ENCODE measurements at places on chromosomes 12 and 14.

DNA sequence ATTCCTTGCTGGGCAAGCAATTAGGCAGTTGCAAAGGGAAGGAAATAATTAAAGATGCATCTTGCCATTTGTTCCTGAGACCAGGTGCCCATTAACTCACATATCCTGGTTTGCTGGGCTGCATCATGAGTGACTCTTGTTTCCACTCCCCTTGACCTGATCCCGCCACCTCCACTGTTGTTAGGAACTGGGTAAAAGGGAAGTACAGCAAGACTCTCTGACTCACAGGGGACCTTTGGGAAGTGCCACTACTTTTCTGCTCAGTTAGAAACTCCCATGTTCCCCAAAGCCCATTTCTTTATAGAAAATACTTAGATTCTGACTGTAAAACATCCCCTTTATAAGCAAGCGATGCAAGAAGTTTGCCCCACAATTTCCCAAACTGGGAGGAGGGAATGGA, 186.0 kb upstream of the BCL2L14 start:
- no peak for DNase-seq

DNA sequence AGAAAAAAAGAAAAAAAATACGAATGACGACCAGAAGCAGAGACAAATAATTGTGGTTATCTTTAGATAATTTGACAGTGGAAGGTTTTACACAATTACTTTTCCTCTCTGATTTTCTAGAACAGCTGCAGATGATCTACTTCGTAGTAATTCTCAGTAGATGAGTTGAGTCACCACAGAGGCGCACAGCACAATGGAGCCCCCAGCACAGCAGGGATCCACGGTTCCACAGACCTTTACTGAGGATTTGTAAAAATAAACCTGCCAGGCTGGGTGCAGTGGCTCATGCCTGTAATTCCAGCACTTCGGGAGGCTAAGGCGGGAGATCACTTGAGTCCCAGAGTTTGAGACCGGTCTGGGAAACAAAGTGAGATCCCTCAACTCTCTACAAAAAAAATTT, 29.3 kb downstream of the AMN start:
- DNase-seq = no peak

DNA sequence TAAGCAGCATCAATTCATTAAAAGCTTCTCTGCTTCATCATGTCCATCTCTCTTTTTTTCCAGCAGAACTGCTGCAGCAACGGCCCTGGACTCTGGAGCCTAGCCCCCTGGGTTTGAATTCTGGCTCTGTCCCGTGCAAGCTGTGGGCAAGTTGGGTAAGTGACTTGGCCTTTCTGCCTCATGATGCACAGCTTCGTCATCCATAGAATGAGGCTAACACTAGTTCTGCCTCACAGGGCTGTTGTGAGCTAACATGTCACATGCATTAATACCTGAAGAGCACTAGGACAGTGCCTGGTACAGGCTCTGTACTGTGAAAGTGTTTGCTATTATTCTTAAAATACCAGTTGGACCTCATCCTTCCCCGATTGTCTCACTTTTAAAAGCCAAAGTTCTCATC, 4.2 kb downstream of the KRT82 start:
- DNase-seq = no peak

GRCh38 chr12:32273063-32273522, 126.3 kb upstream of the FGD4 start:
- DNase-seq = no peak

DNA sequence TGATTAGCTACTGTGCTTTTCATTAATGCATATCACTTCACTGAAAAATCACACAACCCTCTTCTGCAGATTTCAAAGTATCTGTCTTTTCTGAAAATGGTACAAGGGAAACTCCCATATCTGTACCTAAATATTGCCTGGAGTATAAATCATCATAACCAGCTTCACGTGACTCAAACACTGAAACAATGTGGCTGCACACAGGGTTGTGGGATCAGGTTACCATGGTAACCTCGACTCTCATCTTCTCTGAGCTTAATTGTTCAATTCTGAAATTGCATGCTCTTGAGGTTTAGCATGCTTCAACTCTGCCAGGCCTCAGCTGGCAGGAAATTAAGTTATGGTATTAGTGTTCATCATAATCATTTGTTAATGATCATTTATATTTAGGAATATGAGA, 77.5 kb upstream of the CPSF6 start:
- DNase-seq = peak; percentile 38

GRCh38 chr12:20628226-20628787, 66.8 kb upstream of the SLCO1C1 start:
- no peak for DNase-seq

DNA sequence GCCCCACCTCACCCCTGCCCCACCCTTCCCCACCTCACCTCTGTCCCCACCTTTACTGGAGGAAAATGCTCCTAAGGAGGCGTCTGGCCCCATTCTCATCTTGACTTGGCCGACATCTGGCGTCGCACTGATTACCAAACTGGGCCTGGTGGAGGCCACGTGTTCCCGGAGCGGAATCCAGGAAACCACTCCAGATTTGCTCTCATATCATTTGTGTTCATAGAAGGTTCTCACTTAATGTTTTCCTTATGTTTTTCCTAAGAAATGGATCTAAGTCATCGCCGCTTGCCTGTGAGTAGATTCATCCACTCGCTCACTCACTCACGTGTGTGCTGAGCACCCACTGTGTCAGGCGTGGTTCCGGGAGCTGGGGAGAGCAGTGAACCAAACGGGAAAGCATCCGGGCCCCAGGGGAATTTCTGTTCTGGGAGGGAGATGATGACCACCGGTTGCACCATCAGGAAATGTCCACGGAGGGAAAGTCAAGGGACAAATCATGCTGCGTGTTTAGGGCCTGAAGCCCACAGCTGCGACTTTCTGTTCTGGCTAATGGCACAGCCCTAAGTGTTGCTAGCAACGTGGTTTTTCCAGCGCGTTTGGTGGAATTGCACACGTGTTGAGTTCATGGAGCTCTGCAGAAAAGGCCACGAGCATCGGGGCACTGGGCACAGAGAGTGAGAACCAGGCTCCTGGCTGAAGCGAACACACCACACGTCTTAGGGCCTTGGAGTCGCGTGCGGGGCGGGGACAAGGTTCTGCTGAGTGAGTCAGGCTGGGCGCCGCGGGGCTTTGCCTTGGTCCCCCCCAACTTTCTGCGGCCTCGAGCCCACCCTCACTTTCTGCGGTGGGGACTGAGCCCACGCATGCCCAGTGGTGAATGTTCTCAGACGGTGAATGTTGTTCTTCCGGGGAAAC, 57.7 kb downstream of the ADGRD1 start:
- DNase-seq = no peak

- DNase-seq = no peak
Measured at GRCh38 chr12:110282956-110283817, 2.1 kb downstream of the ATP2A2 start.

GRCh38 chr14:66974397-66975025, 214.7 kb upstream of the GARIN2 start:
- no peak for DNase-seq

DNA sequence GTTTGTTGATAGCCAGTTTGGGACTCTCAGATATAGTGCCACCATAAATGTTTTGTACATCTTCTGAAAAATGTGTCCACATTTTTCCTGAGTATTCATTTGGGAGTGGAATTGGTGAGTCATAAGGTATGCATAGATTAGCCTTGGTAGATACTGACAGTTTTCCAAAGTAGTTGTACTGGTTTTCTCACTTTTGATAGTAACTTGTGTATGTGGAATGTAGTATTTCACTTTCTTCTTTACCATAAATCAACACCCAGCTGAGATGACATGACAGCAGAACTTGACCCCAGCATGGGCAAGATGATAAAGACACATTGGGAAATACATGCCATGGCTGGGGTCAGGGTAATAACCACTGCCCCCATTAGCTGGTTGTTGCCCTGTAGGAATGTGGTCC, 5.4 kb downstream of the FBXW8 start:
- DNase-seq = no peak

DNA sequence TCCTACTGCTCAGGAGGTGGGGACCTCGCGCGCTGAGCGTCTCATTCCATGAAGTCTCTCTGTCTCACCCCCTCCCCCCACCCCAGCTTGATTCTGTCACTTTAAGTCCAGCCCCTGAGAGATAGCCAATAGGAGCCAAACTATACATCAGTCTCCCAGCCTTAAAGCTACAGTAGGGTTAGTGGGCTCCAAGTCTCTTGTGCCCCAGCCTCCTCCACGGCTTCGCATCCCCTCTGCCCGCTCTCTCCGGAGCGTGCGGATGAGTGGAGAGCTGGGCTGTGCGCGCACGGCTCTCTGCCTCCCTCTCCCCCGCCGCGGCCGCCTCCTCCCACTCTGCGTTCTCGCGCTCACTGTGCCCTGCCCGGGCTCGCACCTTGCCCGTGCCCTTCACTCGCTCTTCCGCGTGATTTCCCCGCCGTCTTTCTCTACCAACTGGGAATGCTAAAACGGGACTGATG, at the start of gene ESRRB:
Gene ESRRB (plus strand): TSS at position 191 of the 458 bp plus-strand sequence. CDS start 265 bp downstream, at position 456.
- no peak for DNase-seq

Data from stimulated activated naive CD8-positive, alpha-beta T cell treated with anti-CD3 and anti-CD28 coated beads, Interleukin-15, Interleukin-2, amounts not matched to agents 100 U/mL and 50 U/mL, for 24 hours (primary cell).